ENCODE measurements at places on chromosomes 7 and 10.

DNA sequence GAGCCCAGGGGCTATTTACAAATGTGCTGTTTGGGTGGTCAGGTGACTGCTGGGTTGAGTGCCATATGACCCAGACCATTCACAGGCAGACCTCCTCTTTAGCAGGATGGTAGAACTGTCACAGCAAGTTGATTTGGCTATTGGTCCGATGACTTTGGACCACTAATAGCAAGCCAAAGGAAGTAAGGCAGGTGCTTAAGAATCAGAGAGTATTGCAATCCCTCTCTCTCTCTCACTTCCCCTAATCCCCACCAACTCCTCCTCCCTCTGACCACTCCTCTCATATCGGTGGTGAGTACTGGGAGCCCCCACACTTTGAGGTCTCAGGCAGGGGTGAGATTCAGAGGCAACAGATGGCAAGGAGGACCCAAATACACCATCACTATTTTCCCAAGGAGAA, 165.3 kb downstream of the TRIL start:
- H3K4me1 ChIP-seq: no peaks in the 10 kb centered on the region
- H3K27ac ChIP-seq: no peak overlapping the region
- H3K27me3 ChIP-seq: peaks cover 26% of the 10 kb centered on the region
- H3K4me3 ChIP-seq: no peak overlapping the region
- H3K36me3 ChIP-seq: no peaks in the 10 kb centered on the region
- no peak for DNase-seq

DNA sequence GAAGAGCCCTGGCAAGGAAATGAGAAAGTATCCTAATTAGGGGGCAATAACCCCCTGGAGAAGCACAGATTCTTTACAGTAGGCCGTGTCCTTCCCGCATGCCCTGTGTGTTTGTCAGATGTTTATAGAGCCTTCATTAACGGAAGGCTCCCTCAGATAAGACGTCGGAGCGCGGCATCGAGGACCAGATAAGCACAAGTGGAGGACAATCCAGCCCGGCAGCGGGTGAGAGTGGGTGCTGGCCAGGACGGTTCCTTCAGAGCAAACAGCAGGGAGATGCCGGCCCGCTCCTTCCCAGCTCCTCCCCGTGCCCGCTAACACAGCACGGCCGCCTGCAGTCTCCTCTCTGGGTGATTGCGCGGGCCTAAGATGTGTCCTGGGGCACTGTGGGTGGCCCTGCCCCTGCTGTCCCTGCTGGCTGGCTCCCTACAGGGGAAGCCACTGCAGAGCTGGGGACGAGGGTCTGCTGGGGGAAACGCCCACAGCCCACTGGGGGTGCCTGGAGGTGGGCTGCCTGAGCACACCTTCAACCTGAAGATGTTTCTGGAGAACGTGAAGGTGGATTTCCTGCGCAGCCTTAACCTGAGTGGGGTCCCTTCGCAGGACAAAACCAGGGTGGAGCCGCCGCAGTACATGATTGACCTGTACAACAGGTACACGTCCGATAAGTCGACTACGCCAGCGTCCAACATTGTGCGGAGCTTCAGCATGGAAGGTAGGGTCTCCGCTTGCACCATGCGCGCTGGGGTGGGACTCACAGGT, at the start of gene GDF2:
GDF2 (plus strand) TSS at position 155 of the 762 bp plus-strand sequence; CDS start at position 370, 215 bp downstream.
- no peaks in the 10 kb centered on the region for H3K36me3 ChIP-seq
- no peak within 1 kb of the TSS for H3K4me3 ChIP-seq
- peaks cover 9% of the 10 kb centered on the region for H3K27me3 ChIP-seq
- no peak within 1 kb of the TSS for H3K27ac ChIP-seq
- no peaks in the 10 kb centered on the region for H3K4me1 ChIP-seq
- DNase-seq: no peak

GRCh38 chr10:69650589-69651261, 20.7 kb downstream of the FAM241B start:
- DNase-seq: no peak
- H3K4me1 ChIP-seq: no peaks in the 10 kb centered on the region
- H3K27me3 ChIP-seq: peaks cover 10% of the 10 kb centered on the region
- H3K27ac ChIP-seq: no peak overlapping the region
- H3K36me3 ChIP-seq: peaks cover 7% of the 10 kb centered on the region
- H3K4me3 ChIP-seq: no peak overlapping the region

- no peaks in the 10 kb centered on the region for H3K36me3 ChIP-seq
- no peak overlapping the region for H3K4me3 ChIP-seq
- no peaks in the 10 kb centered on the region for H3K27me3 ChIP-seq
- no peaks in the 10 kb centered on the region for H3K4me1 ChIP-seq
These were observed 779.3 kb downstream of the INHBA start for GRCh38 chr7:40923626-40924025.

- H3K27ac ChIP-seq: no peak overlapping the region
- H3K4me3 ChIP-seq: no peak overlapping the region
- H3K27me3 ChIP-seq: no peaks in the 10 kb centered on the region
- H3K36me3 ChIP-seq: no peaks in the 10 kb centered on the region
- no peak for DNase-seq
These were observed 238.5 kb downstream of the ADARB2 start for GRCh38 chr10:1498746-1499358.

DNA sequence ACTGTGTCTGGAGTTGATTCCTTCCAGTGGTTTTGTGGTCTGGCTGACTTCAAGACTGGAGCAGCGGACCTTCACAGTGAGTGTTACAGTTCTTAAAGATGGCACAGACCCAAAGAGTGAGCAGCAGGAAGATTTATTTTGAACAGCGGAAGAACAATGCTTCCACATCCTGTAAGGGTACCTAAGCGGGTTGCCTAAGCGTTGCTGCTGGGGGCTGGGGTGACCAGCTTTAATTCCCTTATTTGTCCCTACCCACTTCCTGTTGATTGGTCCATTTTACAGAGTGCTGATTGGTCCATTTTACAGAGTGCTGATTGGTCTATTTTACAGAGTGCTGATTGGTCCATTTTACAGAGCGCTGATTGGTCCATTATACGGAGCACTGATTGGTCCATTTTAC, 13.2 kb downstream of the AKR1B15 start:
- DNase-seq: no peak
- H3K4me3 ChIP-seq: no peak overlapping the region
- H3K27me3 ChIP-seq: peaks cover 23% of the 10 kb centered on the region
- peaks cover 4% of the 10 kb centered on the region for H3K36me3 ChIP-seq
- peaks cover 5% of the 10 kb centered on the region for H3K4me1 ChIP-seq

DNA sequence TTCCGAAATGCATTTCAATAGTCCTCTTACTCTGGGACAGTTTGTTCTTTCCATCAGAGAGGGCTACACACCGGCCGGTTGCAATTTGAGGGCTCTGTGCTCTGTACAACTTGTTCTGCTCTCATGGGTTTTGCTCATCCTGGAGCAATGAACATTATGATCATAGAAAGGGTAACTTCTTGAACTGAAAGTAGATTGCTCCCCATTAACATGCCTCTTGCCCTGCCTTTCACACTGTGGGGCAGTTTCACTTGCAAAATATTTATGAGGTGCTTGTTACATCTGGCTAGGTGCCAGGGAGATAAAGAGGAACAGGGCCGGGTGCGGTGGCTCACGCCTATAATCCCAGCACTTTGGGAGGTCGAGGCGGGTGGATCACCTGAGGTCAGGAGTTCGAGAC, 97.3 kb upstream of the MPP7 start:
- no peak for DNase-seq
- no peak overlapping the region for H3K4me3 ChIP-seq
- H3K36me3 ChIP-seq: no peaks in the 10 kb centered on the region
- H3K4me1 ChIP-seq: peaks cover 23% of the 10 kb centered on the region
- H3K27ac ChIP-seq: no peak overlapping the region

- H3K4me1 ChIP-seq: peaks cover 10% of the 10 kb centered on the region
- DNase-seq: no peak
- H3K27ac ChIP-seq: no peak overlapping the region
- H3K36me3 ChIP-seq: no peaks in the 10 kb centered on the region
These were observed 42.8 kb downstream of the GLI3 start for GRCh38 chr7:42194238-42194637.
